Left colon (tissue), 2 donors: ENCODE measurements at places on chromosomes 16 and 17. TPM values are rescaled to one million over a fixed set of nuclear protein-coding genes. Genes with fewer than 3 reads are reported as not detected.

CARD14 gene
- total RNA-seq, result 0.64 TPM

DNA sequence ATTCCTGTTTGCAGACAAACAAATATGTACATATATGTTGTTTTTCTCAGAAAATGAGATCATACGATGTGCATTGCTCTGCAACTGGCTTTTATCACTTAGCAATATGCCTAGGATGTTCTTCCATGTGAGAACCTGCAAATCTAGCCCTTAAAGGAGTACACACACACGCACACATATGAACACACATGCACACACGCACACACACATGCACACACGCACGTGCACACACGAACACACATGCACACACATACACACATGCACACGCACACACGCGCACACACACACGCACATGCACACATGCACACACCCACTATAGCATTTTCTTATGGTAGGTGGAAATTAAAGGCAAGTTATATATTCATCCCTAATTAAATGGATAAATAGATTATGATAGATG, 8.1 kb upstream of the OR2C1 start:
- no peak for DNase-seq

- no peak for DNase-seq
Measured at GRCh38 chr16:1557576-1557975, 24.1 kb downstream of the TMEM204 start.

GRCh38 chr16:70563636-70564035, 40.0 kb downstream of the SF3B3 start:
- no peak for DNase-seq

DNA sequence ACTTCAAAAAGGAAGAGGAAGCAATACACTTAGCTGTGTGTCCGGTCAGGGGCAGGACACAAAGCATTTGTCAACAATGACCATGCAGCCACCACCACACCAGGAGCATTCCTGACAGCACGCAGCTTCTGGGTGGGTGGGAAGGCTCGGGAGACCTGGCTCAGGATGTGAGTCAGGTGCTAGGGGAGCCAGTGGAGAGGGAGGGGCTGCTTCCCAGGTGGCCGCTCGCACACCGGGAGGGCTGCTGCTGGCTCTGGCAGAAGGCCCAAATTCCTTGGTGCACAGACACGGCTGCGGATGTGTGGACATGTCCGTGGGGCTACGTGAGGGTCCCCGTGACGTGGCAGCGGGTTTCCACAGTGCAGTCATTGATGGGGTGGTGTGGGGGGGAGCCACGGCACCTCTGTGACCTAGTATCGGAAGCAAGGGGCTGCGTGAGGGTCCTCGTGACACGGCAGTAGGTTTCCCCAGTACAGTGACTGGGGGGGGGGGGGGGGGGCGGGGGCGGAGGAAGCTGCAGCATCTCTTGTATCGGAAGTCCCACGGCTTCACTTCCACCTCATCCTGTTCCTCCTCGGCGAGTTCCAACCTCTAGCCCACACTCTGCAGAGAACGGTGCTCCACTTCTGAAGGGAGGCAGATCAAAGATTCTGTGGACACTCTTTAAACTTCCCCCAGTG, 112.8 kb downstream of the ZNF778 start:
- DNase-seq, result no peak

- DNase-seq, result no peak
Measured at GRCh38 chr16:49477250-49477895, 103.8 kb downstream of the C16orf78 start.

DNA sequence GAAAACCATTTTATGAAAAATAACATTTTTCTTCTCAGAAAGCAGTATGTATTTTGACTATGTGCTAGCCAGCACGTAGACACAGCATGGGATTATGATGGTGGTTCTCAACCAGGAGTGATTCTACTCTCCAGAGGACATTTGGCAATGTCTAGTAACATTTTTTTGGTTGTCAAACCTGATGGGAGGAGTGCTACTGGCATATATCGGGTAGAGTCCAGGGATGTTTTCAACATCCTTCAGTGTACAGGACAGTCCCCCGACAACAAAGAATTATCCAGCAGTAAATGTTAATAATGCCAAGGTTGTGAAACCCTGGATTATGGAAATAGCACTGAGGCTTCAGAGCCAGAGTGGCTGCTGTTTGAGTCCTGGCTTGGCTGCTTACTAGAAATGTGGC, 27.7 kb downstream of the AP2B1 start:
- DNase-seq, result no peak

PRSS22 gene
- total RNA-seq, result 0.78 TPM
